ENCODE measurements at places on chromosomes 6 and 20.

GRCh38 chr6:68975064-68975463 lies 340.0 kb downstream of the ADGRB3 start:
- DNase-seq = no peak

GRCh38 chr6:168934660-168935627 lies 318.7 kb downstream of the THBS2 start:
- DNase-seq = no peak

- no peak for DNase-seq
Observed at GRCh38 chr6:89950879-89951391, 56.7 kb downstream of the GJA10 start.

DNA sequence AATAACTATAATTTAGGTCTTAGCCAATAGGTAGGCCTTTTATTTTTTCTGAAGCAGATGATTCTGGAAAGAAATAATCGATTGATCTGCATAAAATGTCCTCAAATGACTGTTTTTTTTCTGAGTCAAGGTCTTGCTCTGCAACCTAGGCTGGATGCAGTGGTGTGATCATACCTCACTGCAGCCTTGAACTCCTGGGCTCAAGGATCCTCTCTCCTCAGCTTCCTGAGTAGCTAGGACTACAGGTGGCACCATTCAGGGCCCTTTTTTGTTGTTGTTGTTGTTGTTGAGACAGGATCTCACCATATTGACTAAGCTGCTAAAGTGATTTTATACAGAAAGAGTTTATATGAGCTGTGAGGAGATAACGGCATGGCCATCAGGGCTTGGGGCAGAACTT lies 18.2 kb downstream of the GLYATL3 start:
- DNase-seq = no peak

GRCh38 chr20:25085756-25086495 lies 4.0 kb upstream of the VSX1 start:
- no peak for DNase-seq

DNA sequence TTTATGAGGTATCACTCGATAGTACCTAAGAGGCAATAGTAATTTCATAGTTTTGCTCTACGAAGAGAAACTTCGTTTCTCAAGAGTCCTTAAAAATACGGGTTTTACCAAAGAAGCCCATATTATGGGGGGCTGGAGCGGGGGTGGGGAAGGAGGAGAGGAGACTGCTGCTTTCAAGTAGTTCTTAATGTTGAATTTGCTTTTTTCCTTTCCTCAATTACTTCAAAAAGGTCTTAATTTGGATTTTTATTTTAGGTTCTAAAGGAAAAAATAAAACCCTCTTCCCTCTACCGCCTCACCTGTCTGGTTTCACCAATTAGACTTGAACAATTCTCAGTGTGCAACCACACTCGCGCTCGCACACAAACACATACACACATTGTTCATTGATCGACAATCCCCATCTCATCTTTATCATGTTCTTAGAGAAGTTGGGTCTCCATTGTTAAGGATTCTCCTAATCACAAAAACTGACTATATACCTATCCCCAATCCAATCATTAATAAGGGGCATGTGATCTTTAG lies 97.2 kb downstream of the HFE start:
- DNase-seq = no peak

GRCh38 chr6:154378518-154378917 lies 21.9 kb upstream of the IPCEF1 start:
- no peak for DNase-seq

GRCh38 chr6:155400654-155400965 lies 55.0 kb downstream of the NOX3 start:
- no peak for DNase-seq

Data from stimulated activated CD8-positive, alpha-beta memory T cell treated with anti-CD3 and anti-CD28 coated beads, Interleukin-12 subunit alpha, Interleukin-12 subunit beta, amount 100 ng/mL, for 4 hours (primary cell).